ENCODE measurements at places on chromosomes 1 and 21.

GRCh38 chr1:150068109-150068435 lies 496 bp downstream of the VPS45 start:
- no peak for DNase-seq

DNA sequence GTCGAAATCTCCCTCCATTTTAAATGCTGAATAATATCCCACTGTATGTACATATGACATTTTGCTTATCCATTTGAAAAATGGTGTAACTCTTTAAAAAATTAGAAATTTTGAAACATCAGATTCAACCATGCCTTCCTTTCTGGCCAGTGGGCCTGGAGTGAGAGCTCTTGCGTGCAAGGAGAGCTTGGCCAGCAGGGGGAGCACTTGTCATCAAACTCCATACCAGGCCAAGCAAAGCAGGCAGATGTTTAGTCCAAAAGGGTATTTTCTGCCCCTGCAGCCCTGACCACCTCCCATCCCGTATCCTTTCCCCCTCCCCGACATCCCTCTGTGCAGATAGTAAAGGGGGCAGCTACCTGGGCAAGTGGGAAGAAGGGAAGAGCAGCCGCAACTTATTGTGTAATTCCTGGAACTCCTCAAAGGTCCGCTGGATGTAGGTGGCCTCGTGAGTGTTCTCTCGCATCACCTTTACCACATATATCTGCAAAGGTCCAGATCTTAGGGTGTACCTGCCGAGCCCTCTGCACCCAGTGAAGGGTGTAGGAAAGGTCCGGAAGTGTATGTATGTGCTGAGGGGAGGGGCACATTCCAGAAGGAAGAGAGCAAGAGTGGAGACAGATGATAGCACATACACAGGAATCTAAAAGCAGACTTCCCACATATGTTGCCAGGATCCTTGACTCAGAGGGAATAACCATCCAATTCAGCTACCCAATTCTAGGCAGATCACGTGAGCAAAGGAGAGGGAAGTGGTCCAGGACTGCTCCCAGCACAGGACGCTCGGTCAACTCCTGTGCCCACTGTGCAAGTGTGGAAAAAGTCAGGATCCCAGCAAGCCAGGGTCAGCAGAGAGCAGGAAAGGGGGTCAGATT lies 19.9 kb upstream of the PPP1R15B start:
- DNase-seq = peak; percentile 86

GRCh38 chr1:33397994-33398393 lies 32.9 kb downstream of the PHC2 start:
- DNase-seq = no peak

- no peak for DNase-seq
Observed at GRCh38 chr1:162197615-162198421, 128.3 kb downstream of the NOS1AP start.

GRCh38 chr1:31183927-31184554 lies 55.6 kb downstream of the NKAIN1 start:
- no peak for DNase-seq

- DNase-seq = no peak
Observed at GRCh38 chr1:20229171-20229570, 42.9 kb upstream of the PLA2G2C start.

- DNase-seq = no peak
Observed at GRCh38 chr1:99176753-99177152, 87.5 kb upstream of the PLPPR4 start.

DNA sequence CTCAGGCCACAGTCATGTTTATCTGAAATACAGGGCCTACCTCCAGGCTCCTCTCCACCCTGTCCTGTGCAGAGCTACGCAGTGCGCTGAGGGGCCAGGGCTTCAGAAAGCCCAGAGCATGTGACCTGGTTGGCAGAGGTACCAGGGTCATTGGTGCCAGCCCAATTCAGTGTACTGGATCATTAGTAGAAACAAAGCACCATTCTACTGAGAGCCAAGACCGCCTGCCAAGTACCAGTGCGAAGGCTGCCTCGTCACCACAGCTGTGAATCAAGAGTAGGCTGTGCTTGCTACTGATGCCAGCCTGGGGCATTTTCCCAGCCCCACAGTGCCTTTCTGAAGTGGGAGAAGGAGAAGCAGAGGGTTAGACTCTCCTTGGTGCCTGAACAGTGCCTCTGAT lies 59.8 kb downstream of the CAPN9 start:
- no peak for DNase-seq

DNA sequence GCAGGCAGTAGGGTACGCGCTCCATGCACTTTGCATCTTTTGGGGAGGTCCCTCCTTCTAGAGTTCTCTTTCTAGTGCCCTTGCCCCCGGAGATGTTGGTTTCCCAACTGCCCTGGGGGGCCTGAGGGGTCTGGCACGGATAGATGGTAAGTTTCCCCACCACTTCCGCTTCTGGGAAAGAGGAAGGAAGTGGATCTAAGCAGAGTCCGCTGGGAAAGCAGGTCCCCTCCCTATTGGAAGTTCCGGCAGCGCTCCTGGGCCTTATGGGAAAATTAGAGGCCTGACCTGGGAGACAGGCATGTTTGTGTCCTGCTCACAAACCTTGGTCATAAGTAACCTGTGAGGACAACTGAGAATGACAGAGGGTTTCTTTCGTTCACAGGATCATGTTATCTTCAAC lies 274.4 kb downstream of the RPS6KC1 start:
- no peak for DNase-seq

DNA sequence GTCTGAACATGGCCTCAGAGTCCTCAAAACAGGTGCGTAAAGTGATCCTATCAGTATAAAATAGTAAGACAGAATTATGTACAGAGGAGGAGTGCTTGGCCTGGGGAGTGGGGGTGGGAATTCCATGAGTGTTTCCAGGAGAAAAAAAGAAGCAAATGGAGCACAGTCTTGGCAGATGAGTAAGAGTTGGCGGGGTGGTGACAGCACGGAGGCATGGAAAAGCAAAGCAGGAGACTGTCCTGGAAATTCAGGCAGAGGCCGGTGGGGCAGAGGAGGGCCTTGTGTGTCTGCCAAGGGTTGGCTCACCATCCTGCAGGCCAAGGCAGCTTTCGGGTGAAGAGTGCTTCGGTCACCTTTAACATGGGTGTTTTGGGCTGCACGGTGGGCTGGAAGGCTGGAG lies 63.4 kb downstream of the OPTC start:
- no peak for DNase-seq

- DNase-seq = no peak
Observed at GRCh38 chr1:38555594-38555993, 304.0 kb downstream of the RRAGC start.

GRCh38 chr1:117671781-117672501 lies 66.1 kb downstream of the TENT5C start:
- DNase-seq = peak; percentile 48

- DNase-seq = no peak
Observed at GRCh38 chr1:214330222-214330621, 49.3 kb downstream of the SMYD2 start.

DNA sequence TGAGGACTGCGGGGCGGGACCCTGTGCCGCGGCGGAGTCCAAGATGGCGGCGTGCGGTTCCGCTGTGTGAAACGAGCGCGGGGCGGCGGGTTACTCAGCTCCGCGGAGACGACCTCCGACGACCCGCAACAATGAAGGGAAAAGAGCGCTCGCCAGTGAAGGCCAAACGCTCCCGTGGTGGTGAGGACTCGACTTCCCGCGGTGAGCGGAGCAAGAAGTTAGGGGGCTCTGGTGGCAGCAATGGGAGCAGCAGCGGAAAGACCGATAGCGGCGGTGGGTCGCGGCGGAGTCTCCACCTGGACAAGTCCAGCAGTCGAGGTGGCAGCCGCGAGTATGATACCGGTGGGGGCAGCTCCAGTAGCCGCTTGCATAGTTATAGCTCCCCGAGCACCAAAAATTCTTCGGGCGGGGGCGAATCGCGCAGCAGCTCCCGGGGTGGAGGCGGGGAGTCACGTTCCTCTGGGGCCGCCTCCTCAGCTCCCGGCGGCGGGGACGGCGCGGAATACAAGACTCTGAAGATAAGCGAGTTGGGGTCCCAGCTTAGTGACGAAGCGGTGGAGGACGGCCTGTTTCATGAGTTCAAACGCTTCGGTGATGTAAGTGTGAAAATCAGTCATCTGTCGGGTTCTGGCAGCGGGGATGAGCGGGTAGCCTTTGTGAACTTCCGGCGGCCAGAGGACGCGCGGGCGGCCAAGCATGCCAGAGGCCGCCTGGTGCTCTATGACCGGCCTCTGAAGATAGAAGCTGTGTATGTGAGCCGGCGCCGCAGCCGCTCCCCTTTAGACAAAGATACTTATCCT lies 430 bp downstream of the RBM15 start:
- DNase-seq = peak; percentile 28

DNA sequence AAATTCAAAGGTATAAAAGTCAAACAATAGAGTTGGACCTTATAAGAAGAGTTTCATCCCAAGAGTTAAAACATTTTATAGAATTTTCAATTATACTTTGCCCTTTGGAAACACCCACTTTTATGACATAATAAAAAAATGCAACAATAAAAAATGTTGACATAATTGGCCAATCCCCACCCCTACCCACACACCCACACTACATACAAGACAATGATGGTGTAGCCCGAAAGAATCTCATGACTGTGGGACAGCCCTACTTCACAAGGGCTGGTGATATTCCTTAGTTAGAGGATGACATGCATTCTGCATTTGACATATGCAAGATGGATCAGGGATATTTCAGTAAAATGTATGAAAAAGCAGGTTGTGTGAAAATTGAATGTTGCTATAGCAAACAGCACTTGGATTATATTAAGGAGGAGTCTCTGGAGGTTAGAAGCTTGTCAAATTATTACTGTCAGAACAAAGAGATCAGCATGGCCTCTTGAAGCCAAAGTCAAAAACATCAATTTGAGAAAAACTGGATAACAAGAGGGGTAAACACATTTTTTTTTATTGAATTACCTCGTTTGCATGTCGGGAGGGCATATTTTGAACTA lies 133.0 kb upstream of the SAMSN1 start:
- DNase-seq = no peak

DNA sequence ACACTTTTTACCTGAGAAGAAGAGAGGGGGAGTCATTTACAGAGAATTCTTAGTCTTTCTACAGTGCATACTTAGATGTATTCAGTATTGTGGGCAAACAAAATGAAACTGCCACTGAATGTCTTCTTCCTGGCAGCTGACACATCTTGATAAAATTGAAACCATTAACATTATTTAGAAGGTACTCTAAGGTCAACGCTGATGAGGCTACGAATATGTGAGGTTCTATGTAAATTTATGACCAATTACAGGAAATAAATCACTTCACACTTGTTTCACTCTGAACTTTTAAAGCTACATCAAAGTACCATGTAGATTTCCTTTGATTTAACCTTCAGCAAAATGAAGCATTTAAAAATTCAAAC lies 51.3 kb upstream of the GFI1 start:
- peak; percentile 78 for DNase-seq

DNA sequence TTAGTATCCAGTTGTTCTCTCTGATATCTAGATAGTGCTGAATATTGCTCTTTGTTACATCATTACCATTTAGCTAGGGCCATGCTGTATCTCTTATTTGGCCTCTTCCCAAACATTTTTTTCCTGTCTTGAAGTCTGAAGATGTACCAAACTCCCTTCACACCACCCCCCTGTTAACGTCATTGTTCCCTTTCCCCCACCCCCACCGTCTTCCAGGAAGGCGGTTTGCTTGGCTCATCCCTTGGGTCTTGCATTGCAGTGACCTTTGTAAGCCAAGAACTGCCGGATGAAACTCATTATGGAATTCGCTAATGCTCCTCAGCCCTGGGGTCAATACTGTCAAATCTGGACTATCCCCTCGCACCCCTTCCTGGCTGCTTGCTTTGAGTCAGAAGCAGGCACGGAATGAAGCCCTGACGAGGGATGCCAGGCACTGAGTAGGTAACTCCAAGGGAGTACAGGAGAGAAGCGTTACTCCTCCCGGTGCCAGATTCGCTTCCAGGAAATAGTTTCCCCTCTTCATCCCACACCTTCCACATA lies 283.1 kb downstream of the TM2D1 start:
- DNase-seq = no peak

DNA sequence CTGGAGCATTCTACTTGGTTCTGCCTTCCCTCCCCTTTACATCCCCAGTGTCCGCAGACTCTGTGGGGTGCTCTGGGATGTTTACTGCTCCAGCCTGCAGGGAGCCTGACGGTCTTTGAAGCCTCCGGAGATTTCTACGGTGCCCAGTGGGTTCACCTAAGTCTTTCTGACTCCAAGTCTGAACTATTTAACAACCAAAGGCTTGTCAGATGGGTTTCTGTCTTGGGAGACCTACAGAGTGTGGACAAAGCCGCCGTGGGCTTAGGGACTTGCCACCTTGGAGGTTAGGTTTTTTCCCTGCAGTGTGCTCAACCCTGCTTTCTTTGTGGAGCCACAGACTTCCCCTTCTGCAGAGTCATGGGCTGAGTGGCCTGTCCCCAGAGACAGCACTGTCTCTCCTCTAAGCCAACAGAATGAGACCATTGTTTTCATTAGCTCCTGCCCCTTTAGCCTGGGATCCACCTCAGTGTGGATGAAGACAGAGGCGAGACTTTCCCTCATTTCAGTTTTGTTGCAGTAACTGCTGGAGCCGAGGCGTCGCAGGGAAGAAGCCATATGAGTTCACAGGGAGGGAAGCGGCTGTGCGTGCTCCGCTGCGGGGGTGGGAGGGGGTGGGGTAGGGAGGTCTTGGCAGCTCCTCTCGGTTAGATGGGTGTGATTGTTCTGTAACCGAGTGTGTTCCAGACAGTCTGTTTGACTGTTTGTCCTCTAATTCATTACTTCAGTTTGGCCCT lies 120.7 kb downstream of the CNIH3 start:
- no peak for DNase-seq

DNA sequence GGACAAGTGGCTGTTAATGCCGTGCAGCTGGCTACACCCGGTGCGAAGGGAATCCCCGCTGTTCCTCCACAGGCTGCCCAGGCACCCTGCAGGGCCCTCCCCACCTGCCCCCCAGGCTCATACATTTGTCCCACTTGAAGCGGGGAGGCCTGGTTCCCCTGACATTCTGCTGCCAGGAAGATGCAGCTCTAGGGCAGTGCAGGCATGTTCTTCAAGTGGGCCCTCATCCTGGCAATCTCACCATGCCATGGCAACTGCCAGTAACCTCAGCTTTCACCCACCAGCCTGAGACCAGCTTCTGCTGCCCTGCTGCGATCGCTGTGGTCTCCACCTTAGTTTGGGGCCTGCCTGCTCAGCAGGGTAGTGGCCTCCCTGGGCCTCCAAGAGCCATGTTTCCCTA lies 151.9 kb upstream of the COL6A1 start:
- no peak for DNase-seq

DNA sequence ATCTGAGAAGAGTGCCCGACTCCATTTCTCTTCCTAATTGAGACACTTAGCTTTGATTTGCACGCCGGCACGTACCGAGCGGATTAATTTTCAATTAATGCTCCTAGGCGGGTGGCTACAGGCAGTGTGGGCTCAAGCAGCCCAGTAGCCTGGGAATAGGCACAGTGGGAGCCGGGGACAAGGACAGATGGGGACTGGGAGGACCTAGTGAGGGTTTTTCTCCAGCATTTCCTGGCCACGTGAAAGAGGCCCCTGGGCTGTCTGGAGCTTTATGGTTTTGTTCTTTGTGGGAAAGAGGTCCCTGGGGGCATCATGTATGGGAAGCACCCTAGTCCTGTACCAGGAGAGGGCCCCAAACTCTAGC lies 78.6 kb upstream of the CSF3R start:
- DNase-seq = no peak

Measured in CD8-positive, alpha-beta T cell (primary cell).